ENCODE measurements at places on chromosomes 2 and 18. TPM values are rescaled to one million over a fixed set of nuclear protein-coding genes. Genes with fewer than 3 reads are reported as not detected.

Gene CD8B2
- polyA plus RNA-seq = not detected

Gene DQX1
- 2.1 TPM for polyA plus RNA-seq

GRCh38 chr18:55338978-55339650 is 248.9 kb downstream of the TCF4 start:
- no peak overlapping the region for H3K4me3 ChIP-seq
- no peaks in the 10 kb centered on the region for H3K36me3 ChIP-seq
- peak overlapping the region; percentile 72 for H3K27ac ChIP-seq
- peaks cover under 1% of the 10 kb centered on the region for H3K4me1 ChIP-seq
- DNase-seq = peak; percentile 33

GRCh38 chr2:19888831-19889230 is 13.0 kb downstream of the TTC32 start:
- no peaks in the 10 kb centered on the region for H3K36me3 ChIP-seq
- no peaks in the 10 kb centered on the region for H3K27me3 ChIP-seq
- no peak overlapping the region for H3K4me3 ChIP-seq
- H3K27ac ChIP-seq = no peak overlapping the region
- H3K4me1 ChIP-seq = no peaks in the 10 kb centered on the region

DNA sequence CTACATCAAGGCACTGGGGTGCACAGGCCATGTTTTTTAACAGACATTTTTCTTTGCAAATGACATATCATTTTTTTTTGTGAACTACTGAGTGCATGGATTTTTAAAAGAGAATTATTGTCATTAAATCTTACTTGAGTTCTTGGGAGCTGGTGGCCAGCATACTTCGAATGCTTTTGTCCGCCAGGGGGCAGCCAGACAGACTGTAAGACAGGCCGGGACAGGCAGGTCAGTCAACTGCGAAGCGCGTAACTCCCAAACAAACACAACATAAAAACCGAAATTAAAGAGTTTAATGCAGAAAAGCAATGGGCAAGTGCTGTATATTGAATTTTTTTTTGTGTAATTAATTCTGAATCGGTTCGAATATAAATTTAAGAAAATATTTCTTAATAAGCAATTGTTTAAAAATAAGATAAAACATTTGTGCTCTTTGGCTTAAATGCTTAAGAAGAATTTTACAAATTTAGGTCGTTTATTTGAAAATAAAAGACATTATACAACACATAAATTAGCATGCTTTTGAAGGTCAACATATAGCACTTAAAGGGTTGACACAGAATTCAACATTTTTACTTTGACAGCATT is 142.2 kb upstream of the PXDN start:
- H3K27ac ChIP-seq = no peak overlapping the region
- no peak overlapping the region for H3K4me3 ChIP-seq

DNA sequence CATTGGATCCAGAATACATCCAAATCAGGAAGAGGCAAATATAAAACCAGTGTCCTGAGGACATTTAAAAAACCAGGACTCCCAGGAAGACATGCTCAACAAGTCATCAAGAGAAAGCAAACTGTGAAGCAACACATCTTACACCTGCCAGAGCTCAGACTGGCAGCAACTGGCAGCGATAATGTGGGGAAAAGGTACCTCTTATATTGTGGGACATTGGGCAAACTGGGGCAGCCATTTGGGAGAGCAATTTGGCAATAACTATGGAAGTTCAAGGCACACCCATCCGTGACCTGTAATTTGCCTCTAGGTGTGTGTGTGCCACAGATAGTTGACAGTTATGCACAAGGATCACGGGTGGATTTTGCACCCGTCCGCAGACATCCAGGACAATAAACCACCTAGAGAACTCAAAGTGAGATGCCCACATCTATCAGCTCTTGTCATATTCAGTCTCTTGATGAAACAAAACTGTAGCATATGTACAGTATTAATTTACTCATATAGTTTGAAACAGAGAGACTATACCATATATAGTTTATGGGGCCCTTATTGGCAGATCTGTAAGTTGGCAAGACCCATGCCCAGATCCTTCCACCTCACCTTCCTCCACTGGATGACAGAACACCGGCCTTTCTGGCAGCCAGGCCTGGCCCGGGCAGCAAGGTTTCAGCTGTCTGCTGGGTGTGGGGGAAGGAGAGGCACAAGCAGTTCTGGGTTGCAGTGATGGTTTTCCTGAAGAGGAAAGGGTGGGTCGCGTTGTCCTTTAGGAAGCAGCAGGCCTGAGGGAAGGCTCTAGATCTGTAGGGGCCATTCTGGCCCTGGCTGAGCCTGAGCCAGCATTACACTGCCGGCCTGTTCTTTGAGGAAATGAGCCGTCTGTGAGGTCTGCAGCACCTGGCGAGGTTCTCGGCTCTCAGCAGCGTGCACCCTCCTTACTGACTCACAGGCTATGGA is 18.8 kb downstream of the HJURP start:
- H3K4me3 ChIP-seq = no peak overlapping the region
- no peak for DNase-seq
- H3K27me3 ChIP-seq = no peaks in the 10 kb centered on the region
- H3K4me1 ChIP-seq = peaks cover 5% of the 10 kb centered on the region
